NCI-H460 (cell line): ENCODE measurements at places on chromosomes 16 and 17.

DNA sequence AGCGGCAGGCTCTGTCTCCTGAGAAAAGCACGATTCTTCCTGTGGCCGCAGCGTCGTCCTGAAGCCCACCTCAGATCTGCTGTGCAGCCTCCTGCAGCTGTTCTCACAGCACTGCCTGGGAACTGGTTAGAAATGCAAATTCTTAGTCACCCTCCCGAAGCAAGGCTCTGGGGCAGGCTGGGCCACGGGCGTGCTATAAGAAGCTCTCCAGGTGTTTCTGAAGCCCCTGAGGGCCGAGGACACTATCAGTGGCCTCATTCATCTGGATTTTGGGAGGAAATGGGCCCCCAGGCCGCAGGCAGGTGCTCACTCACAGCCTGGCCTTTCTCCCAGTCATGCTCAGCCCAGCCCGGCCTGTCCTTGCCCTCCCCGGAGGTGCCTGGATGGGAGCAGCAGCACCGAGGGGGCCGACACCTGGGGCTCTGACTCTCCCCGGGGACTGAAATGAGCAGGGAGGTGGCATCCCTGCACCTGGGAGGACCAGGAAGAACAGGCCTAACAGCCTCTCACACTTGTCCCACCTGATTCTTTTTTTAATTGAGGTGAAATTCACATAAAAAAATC, 10.4 kb upstream of the NLRC3 start:
- DNase-seq, result no peak

GRCh38 chr17:37069087-37069486, 120.3 kb downstream of the AATF start:
- no peak for DNase-seq

DNA sequence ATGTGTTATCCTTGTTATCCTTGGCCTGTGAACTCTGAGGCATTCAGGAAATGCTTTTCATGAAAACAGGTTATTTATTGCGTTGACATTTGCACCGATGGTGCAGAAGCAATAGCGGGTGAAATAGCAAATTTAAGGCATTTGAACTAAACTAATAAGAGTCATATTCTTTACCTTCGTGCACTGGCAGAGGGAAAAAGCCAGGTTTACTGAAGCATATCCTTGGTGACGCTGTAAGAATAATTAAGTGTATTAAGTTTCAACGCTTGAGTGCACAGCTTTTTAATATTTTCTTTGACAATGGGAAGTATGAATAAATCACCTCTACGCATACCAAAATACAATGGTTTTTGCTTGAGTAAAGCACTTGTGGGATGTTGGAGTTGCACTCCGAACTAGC, 13.6 kb upstream of the KPNA2 start:
- DNase-seq, result no peak

DNA sequence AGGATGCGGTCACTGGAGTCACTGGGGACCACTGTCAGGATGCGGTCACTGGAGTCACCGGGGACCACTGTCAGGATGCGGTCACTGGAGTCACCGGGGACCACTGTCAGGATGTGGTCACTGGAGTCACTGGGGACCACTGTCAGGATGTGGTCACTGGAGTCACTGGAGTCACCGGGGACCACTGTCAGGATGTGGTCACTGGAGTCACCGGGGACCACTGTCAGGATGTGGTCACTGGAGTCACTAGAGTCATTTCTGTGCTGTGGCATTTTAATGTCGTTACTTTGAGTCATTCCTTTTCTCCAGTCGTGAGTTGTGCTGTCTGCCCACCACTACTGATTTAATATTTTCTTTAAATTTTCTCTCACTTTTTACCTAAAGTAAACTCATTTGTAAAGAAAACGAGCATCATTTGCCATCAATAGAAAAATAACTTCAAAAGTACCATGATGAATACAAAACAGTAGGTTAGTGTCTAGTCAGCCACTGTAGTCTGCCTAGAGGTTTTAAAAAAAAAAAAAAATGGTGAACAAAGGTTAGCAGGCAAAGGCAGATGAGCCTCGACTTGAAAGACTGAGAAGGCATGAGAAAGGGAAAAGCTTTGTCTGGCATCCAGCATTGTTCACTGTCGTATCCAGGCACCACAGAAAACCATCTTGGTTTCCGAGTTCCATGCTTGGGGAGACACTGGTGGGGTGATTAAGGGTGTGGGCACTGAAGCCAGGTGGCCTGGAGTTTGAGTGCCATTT, 346.6 kb downstream of the SNX29 start:
- no peak for DNase-seq

DNA sequence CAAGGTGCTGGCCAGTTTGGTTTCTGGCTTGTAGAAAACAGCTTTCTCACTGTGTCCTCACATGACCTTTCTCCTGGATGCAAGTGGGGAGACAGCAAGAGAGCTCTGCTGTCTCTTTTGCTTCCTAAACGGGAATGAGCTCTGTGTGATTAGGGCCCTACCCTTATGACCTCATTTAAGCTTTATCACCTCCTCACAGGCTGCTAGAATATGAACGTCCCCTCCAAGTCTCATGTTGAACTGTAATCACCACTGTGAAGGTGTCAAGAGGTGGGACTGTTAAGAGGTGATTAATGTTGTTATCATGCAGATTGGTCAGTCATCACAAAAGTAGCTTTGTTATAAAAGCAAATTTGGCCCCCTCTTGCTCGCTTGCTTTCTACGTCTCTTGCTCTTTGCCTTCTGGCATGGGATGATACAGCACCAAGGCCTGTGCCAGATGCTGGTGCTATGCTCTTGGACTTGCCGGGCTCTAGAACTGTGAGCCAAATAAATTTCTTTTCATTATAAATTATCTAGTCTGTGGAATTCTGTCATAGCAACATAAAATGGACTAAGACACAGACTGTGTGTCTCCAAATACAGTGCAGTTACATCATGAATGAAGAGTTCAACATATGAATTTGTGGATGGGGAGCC, 14.8 kb upstream of the POLR3E start:
- no peak for DNase-seq

DNA sequence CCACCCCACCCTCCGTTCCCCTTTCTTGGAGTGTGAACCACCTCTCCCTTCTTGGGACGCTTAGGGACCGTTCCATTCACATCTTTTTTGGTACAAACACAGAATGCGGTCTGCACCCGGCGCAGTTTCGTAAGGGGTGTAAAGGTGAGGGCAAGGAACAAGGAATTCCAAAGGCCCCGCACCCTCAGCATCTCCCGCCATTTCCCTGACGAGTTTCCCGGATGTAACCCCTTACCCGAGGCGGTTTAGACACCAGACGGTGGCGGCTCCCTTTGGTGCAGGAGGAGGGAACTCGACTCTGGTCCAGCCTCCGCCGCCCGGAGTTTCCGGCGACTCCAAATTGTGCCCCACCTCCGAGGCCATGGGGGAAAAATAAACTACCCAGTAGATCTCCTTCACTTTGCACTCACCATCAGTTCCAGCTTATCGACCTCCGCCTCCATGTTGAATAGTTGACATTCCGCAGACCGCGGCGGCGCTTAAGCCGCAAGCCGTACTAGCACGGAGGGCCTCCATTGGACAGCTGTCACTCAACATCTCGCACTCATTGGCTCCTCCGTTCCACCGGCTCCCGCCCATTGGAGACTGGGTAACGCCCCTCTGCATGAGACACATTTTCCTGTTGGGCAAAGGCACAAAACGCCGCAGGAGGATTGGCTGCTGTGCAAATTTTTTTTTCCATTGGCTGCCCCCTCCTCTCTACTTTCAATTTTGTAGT, at the start of gene SKA2:
Gene SKA2 (minus strand): TSS at position 466 of the 718 bp plus-strand sequence. CDS start 23 bp downstream, at position 443.
- DNase-seq, result no peak
